Lower lobe of right lung (tissue), 2 donors: ENCODE measurements at places on chromosomes 7 and 10. TPM values are rescaled to one million over a fixed set of nuclear protein-coding genes. Genes with fewer than 3 reads are reported as not detected.

- no peak for DNase-seq
- no peak overlapping the region for H3K27ac ChIP-seq
- no peaks in the 10 kb centered on the region for H3K4me1 ChIP-seq
- H3K4me3 ChIP-seq = no peak overlapping the region
- H3K36me3 ChIP-seq = no peaks in the 10 kb centered on the region
Observed at GRCh38 chr10:126781450-126782216, 111.1 kb upstream of the C10orf90 start.

The MALRD1 gene
- 6.0 TPM for total RNA-seq

- H3K27ac ChIP-seq = no peak overlapping the region
- no peak overlapping the region for H3K4me3 ChIP-seq
- H3K27me3 ChIP-seq = no peaks in the 10 kb centered on the region
- no peak for DNase-seq
- no peaks in the 10 kb centered on the region for H3K4me1 ChIP-seq
- H3K36me3 ChIP-seq = no peaks in the 10 kb centered on the region
Observed at GRCh38 chr7:109190766-109191398, 621.2 kb downstream of the DNAJB9 start.

GRCh38 chr7:11177793-11178192, 204.1 kb downstream of the PHF14 start:
- DNase-seq = no peak
- H3K36me3 ChIP-seq = no peaks in the 10 kb centered on the region
- H3K4me3 ChIP-seq = no peak overlapping the region
- no peak overlapping the region for H3K27ac ChIP-seq
- H3K27me3 ChIP-seq = no peaks in the 10 kb centered on the region

The CCL24 gene
- total RNA-seq = 4.1 TPM

- no peaks in the 10 kb centered on the region for H3K36me3 ChIP-seq
- no peak overlapping the region for H3K27ac ChIP-seq
- DNase-seq = peak; percentile 22
- H3K4me1 ChIP-seq = no peaks in the 10 kb centered on the region
- H3K27me3 ChIP-seq = peaks cover 4% of the 10 kb centered on the region
Observed at GRCh38 chr10:132098539-132099388, 33.0 kb downstream of the JAKMIP3 start.

The TEX47 gene
- total RNA-seq = not detected

GRCh38 chr7:28163949-28164348, 16.6 kb downstream of the JAZF1 start:
- H3K4me3 ChIP-seq = no peak overlapping the region
- no peak overlapping the region for H3K27ac ChIP-seq
- no peaks in the 10 kb centered on the region for H3K4me1 ChIP-seq

The NME8 gene
- not detected for total RNA-seq

The MYL10 gene
- total RNA-seq = not detected

GRCh38 chr10:112404617-112405016, 30.7 kb downstream of the ACSL5 start:
- no peak overlapping the region for H3K4me3 ChIP-seq
- no peaks in the 10 kb centered on the region for H3K4me1 ChIP-seq
- no peaks in the 10 kb centered on the region for H3K27me3 ChIP-seq
- no peak for DNase-seq
- H3K36me3 ChIP-seq = peaks cover 97% of the 10 kb centered on the region

GRCh38 chr10:71045204-71045809, 156.9 kb upstream of the PCBD1 start:
- no peak overlapping the region for H3K27ac ChIP-seq
- H3K4me1 ChIP-seq = no peaks in the 10 kb centered on the region
- no peaks in the 10 kb centered on the region for H3K36me3 ChIP-seq
- DNase-seq = peak; percentile 70

The STARD3NL gene
- total RNA-seq = 49.8 TPM

DNA sequence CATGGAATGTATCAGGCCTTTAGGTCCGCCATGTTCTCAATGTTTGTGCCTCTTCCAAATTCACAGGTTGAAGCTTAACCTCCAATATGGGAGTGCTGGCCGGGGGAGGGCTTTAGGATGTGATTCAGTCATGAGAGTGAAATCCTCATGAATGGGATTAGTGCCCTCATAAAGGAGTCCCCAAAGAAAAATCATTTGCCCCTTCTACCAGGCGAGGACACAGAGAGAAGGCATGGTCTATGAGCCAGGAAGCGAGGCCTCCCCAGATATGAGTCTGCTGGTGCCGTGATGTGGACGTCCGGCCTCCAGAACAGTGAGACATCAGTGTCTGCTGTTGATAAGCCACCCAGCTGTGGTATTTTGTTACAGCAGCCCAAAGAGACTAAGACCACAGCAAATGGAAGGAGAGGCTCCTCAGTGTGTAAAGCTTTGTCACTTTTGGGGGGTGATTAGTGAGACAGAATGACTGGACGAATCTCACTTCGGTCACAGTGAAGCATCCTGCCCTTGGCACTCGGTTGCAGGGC, 231.3 kb upstream of the KLF6 start:
- H3K36me3 ChIP-seq = no peaks in the 10 kb centered on the region
- no peak overlapping the region for H3K4me3 ChIP-seq
- no peaks in the 10 kb centered on the region for H3K27me3 ChIP-seq
- peaks cover 5% of the 10 kb centered on the region for H3K4me1 ChIP-seq
- DNase-seq = no peak
- H3K27ac ChIP-seq = no peak overlapping the region

DNA sequence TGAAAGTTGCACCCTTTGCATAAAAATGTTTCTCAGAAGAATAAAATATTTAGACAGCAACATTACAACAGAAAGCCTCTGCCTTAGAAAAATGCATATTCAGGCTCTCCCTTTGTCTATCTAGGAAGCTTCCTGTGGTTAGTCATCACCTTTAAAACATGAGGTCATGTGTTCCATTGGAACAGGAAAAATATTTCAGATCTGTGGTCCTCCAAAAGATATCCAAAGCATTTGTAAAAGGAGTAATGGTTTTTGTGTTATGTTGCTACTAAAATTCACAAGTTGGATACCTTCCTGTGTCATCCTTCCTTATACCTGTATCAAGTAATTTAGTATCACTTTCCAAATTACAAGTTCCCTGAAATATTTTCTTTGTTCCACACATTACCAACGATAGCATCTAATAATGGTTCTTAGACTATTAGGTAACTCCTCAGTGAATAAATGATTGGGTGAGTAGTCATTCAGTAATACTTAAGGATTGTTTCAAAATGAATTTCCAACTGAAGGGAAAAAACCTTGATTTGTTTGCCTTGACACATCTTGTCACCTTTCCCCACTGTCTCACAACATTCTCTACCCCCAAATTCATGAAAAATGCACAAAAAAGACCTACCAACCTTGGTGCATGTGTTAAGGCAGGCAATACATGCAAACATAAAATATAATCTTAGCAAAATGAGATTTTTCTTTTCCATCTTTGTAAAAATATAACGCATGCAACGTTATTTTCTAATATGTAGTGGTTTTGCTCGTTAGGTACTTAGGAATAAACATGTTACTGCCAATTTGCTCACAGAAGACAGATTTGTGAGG, 19.7 kb upstream of the RHOBTB1 start:
- H3K4me1 ChIP-seq = peaks cover 4% of the 10 kb centered on the region
- no peak overlapping the region for H3K4me3 ChIP-seq
- H3K36me3 ChIP-seq = no peaks in the 10 kb centered on the region
- no peak overlapping the region for H3K27ac ChIP-seq

DNA sequence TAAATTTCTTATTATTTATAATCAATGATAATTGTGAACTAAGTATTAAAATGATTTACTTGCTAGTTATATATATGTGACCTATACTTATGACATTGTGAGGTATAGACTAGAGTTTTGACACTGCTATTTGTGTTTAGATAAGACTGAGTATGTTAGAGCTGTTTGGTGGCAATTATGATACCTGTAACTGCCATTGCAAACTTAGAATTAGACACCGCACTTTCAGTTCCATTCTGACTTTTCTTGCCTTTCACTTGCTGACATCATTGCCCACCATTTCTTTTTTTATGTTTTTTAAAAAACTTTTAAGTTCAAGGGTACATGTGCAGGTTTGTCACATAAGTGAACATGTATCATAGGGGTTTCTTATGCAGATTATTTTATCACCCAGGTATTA, 214.5 kb downstream of the MBL2 start:
- no peak overlapping the region for H3K4me3 ChIP-seq
- H3K27ac ChIP-seq = no peak overlapping the region
- DNase-seq = no peak
- H3K27me3 ChIP-seq = no peaks in the 10 kb centered on the region
- no peaks in the 10 kb centered on the region for H3K4me1 ChIP-seq
- H3K36me3 ChIP-seq = no peaks in the 10 kb centered on the region

GRCh38 chr10:70683601-70683934, 11.3 kb downstream of the ADAMTS14 start:
- no peaks in the 10 kb centered on the region for H3K36me3 ChIP-seq
- no peaks in the 10 kb centered on the region for H3K27me3 ChIP-seq
- no peak overlapping the region for H3K4me3 ChIP-seq
- DNase-seq = no peak
- no peak overlapping the region for H3K27ac ChIP-seq

The PTF1A gene
- total RNA-seq = not detected

The ADCY1 gene
- total RNA-seq = 2.4 TPM

- DNase-seq = no peak
- H3K4me1 ChIP-seq = no peaks in the 10 kb centered on the region
- H3K27ac ChIP-seq = no peak overlapping the region
- no peaks in the 10 kb centered on the region for H3K27me3 ChIP-seq
Observed at GRCh38 chr7:114806590-114807162, 115.2 kb upstream of the MDFIC start.

GRCh38 chr10:45518741-45519140, 144.7 kb downstream of the ALOX5 start:
- no peak overlapping the region for H3K4me3 ChIP-seq
- H3K36me3 ChIP-seq = no peaks in the 10 kb centered on the region
- H3K27me3 ChIP-seq = no peaks in the 10 kb centered on the region
- H3K27ac ChIP-seq = no peak overlapping the region

- H3K27me3 ChIP-seq = no peaks in the 10 kb centered on the region
- H3K27ac ChIP-seq = no peak overlapping the region
Observed at GRCh38 chr10:58706836-58707235, 194.2 kb downstream of the BICC1 start.

DNA sequence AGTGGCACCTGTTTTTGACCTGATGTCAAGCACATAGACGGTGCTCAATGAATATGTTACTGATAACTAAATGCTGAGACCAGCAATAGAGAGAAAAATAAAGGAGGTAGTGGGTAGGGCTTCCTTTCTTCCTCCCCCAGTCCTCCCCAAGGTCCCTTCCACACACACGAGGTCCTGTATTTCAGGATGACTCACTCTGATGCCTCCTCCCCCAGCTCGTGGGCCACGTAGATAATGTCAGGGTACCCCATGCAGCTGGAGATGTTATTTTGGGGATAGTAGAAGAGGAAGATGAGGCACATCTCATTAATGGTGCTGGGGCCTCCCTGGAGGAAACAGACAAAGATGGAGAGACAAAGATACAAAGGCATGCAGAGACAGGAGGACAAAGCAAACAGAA, 17.3 kb downstream of the PRSS58 start:
- no peak overlapping the region for H3K4me3 ChIP-seq
- DNase-seq = no peak
- no peaks in the 10 kb centered on the region for H3K27me3 ChIP-seq
- no peaks in the 10 kb centered on the region for H3K36me3 ChIP-seq
- H3K27ac ChIP-seq = no peak overlapping the region

The SVIL gene
- total RNA-seq = 118 TPM

- H3K4me1 ChIP-seq = peaks cover 55% of the 10 kb centered on the region
- no peak overlapping the region for H3K4me3 ChIP-seq
- H3K27ac ChIP-seq = no peak overlapping the region
- no peaks in the 10 kb centered on the region for H3K27me3 ChIP-seq
- no peak for DNase-seq
Observed at GRCh38 chr7:2107386-2108070, 125.2 kb downstream of the MAD1L1 start.

The AVPI1 gene
- 22.6 TPM for total RNA-seq

The TMEM176B gene
- 69.4 TPM for total RNA-seq

- H3K27me3 ChIP-seq = no peaks in the 10 kb centered on the region
- peak overlapping the region; percentile 38 for H3K27ac ChIP-seq
- no peaks in the 10 kb centered on the region for H3K4me1 ChIP-seq
- no peaks in the 10 kb centered on the region for H3K36me3 ChIP-seq
Observed at GRCh38 chr7:25187932-25188331, 40.4 kb downstream of the NPVF start.

DNA sequence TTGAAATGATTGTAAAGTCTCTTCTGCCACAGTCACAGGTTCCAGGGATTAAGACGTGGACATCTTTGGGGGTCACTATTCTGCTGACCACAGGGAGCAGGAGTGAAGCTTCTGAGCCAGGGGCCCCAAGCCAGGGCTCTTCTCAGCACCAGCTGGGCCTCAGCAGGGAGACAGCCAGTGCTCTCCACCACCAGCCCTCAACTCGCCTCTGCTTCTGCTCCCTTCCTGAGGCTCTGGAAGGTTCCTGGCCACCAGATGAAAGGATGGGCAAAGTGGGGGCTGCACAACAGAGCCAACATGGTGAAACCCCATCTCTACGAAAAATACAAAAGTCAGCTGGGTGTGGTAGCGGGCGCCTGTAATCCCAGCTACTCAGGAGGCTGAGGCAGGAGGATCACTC, 11.2 kb upstream of the CRYGN start:
- peaks cover 8% of the 10 kb centered on the region for H3K4me1 ChIP-seq
- H3K4me3 ChIP-seq = no peak overlapping the region
- no peak for DNase-seq
- H3K27me3 ChIP-seq = peaks cover 4% of the 10 kb centered on the region

DNA sequence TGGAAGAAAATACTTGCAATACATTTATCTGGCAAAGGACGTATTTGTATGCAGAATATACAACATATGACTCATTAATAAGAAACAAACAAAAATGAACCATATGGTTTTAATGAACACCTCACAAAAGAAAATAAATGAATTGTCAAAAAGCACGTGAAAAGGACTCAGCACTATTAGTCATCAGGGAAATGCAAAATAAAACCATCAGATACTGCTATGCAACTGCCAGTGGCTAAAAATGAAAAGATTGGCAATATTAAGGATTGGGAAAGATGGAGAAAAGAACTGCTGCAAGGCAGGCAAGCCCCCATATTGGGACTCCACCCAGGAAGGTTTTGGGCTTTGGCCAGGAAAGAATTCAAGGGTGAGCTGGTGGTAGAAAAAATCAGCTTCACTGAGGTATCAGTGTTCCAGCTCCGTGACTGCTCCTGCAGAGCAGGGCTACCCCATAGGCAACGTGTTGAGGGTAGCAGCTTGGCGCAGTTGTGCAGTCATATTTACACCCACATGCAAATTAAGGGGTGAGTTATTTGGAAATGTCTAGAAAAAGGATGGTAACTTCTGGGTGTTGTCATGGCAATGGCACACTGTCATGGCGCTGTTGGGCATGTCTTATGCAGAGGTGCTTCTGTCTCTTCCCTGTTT, 72.7 kb downstream of the CUBN start:
- H3K4me3 ChIP-seq = no peak overlapping the region
- no peaks in the 10 kb centered on the region for H3K27me3 ChIP-seq
- DNase-seq = no peak
- no peak overlapping the region for H3K27ac ChIP-seq
- H3K36me3 ChIP-seq = no peaks in the 10 kb centered on the region
- no peaks in the 10 kb centered on the region for H3K4me1 ChIP-seq
